Mesothelial cell of epicardium (in vitro differentiated cells): ENCODE measurements at places on chromosomes 6 and 20.

DNA sequence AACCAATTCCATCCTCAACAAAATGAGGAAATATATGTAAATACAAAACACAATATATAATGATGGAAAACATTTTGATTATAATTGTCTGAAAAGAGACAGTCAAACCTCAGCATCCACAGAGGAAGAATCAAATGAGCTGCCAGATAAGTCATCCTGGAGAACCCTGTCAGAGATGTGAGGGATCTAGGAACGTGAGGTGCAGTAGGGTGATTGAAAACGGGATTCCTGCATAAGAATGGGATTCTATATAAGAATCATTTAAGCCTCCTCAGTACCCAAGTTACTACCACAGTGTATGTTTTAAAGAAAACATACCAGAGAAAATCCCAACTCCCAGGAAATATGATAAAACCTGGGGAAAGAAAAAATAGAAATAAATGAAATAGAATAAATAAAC lies 690.5 kb downstream of the FRK start:
- no peak for DNase-seq

- DNase-seq: no peak
Measured at GRCh38 chr6:105087571-105088211, 92.1 kb downstream of the POPDC3 start.

DNA sequence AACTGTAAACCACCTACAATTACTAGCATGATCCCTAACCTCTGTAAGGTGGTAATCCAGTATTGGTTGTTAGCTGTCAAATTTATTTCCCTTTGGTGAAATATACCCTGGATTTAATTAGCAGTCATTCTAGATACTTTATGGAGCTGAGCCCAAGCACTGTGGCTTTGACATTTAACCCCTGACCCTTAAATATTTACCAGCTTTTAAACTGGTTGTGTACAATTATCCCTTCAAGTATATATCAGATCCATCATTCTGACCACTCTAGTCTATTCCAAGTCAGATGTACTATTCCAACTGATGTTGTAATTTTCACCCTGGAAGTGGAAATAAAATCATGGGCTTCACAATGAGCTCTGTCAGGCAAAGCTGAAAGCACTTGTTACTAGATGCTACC lies 229.6 kb downstream of the FOXC1 start:
- DNase-seq: no peak

DNA sequence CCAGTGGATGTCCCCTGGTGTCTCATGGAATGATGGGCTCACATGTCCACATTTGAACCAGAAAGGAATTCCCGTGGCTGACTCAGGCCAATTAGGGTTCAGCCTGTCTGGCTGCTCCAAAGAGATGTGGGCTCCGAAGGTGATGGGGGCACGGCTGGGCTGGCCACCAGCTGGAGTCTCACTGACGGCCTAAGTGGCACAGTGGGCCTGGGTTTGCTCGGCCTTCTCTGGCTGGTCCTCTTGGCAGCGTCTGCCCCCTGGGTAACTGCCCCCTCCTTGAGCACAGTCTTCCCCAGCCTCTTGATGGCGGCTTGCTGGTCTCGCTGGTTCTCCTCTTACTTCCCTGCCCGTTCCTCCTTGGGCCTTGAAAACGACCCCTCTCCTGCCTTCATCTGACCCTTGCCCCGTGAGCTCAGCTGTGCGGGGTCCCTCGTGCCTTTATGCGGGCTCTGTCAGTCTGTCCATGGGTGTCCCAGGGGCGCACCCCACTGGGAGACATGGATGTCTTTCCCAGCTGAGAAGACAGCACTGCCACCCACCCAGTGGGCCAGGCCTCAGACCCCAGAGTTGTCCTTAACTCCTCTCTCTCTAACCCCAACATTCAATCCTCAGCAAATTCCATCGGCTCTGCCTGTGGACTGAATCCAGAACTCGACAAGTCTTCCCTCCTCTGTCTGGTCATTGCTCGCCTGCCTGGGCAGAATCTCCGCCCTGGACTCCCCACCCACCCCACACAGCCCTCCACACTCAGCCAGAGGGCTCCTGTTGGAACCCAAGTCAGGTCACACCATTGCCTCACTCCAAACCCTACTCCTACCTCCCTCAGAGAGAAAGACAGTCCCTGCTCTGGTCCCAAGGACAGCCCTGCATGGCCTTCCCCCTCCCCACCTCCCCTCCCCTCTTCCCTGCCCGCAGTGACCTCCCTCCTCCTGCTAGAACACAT lies 78.7 kb downstream of the CEBPB start:
- no peak for DNase-seq

DNA sequence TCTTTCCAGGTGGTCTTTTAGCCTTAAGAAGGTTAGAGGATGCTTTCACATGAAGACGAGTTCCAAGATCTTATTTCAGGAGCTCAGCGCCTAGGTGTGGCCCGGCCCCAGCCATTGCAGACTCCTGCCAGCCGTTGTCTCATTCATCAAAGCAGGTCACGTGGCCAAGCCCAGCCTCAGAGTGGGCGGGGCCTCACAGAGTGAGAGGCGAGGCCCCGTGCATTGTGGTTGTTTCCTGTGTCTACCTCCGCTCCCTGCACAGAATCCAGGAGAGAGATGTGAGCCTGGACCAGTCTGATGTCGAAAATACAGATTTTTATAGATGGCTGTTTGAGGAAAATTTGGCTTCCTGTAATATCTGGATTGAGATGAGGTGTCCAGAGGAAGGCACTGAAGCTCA lies 49.2 kb upstream of the CST5 start:
- no peak for DNase-seq

DNA sequence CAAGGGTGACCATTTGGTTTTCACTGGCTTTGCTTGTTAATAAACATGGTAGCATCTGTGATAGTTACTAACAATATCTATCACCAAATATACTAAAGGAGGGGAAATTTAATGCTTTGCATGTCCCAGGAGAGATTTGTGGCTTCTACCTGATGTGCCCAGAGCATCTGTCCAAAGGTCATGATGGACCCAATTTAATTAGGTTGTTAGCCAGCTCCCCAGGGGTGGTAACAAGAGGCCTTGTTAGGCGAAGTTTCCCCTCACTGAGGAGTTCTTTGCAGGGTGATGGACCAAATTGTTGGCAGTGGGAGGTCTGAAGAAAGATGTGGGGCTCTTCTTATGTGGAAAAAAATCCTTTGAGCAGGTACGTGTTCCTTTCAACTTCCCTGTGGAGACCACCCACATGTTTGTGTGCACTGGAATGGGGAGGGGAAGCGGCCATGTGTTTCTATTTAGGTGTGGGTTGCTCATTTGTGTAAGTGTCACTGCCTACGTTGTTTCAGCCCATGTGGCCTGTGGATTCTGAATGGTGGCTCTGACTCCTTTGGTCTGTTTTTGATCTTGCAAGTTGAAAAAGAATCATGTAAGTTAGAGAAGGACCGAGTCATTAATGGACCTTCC lies 137.6 kb downstream of the CLIC5 start:
- no peak for DNase-seq

- DNase-seq: peak; percentile 73
Measured at GRCh38 chr6:136550330-136551071, at the start of gene MAP7. TSS of gene MAP7 (minus strand) at chr6:136550422. CDS start at chr6:136550408, 14 bp downstream.

DNA sequence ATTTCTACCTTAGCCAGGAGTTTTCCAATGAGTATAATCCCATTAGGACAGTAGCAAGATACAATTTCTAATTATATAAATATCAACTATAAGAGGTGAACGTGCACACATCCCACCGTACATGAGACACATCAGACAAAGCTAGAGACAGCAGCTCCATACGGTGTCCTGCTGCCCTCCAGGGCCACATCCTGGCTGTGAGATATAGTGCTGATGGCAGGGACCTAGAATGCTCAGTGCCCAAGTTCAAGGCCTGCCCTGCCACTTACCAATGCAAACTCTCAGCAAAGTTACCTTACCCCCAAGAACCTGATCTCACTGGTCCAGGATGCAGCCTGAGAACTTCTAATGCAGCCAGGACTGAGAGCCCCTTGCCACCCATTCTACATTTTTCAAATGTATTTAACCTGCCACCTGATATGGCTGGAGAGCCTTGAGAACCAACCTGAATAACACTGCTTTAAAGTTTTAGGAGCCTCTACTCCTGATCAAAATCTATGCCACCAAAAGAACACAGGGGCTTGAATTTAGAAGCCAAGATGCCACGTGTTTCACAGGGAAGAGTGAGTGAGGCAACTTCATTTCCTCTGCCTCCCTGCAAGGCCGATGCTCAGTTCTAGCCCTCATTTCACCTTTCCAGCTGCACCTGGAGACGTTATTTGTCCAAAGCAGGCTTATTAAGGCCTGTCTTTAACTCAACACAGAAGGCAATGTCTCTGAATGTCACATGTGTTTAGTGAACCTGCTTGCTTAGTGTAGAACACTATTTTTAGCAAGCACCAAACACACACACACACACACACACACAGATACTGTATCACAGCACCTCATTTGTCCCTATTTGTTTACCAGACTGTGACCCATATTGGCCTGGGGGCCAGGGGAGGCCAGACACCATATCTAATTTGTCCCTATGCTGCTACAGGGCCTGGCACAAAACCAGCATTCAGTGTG lies 6.1 kb downstream of the NFATC2 start:
- no peak for DNase-seq

DNA sequence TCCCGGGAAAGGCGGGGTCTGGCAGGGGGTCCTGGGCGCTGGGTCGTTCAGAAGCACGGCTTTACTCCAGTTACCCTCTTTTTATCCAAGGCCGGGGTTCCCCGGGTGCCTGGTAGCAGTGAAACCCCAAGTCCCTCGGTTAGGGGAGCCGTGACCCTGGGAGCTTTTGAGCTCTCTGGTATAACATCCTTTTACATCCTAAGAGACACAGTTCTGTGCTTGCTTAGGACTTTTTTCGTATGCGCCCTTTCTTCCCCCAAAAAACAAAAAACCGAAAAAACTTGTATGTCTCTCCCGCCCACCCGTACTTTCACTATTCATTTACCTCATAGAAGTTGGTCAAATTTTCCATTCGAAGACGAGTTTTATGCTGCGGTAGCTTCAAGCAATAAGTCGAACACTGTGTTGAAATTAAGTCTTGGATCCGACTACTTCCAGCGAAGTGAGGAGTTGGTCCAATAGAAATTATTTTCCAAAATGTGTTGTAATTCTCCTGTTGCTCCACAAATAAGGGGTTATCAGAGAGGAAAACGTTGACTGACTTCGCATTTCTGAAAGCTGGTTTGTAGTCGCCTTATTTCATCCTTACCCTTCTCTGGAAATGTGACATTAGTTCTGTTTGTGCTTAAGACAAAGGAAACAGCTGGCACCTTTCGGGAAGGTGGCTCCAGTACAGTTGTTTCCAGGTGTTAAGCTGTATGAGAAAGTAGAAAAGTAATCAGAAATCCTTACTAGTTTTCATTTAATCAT lies 816 bp upstream of the MAN1A1 start:
- no peak for DNase-seq

DNA sequence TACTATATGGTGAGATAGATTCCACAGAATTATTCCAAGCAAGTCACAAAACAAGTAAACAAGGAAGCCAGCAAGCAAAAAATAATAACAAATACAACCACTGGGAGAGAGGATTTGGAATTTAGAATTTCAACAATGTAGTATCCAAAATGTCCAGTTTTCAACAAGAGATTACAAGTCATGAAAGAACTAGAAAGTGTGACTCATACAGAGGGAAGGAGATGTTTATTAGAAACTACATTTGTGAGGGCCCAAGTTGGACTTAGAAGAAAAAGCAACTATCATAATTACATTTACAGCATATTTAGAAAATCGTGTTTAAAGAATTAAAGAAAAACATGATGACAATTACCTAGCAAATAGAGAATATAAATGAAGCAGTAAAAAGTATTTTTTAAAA lies 494.6 kb upstream of the ID4 start:
- DNase-seq: no peak

DNA sequence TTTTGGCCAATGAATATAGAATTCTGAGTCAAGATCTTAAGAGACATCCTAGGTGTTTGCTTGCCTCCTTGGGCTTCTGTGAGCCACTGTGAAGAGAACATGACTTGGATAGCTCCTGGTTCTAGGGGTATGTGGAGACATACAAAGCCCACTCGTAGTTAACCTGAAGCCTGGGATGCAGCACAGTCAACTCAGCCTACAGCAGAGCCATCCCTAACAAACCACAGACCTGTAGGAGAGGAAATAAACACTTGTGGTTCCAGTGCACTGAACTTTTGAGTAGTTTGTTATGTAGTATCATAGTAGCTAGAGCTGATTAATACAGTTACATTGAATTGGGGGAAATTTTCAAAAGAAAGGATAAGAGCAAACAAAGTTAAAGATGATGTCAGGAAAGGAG lies 474.4 kb upstream of the HSF2 start:
- no peak for DNase-seq

DNA sequence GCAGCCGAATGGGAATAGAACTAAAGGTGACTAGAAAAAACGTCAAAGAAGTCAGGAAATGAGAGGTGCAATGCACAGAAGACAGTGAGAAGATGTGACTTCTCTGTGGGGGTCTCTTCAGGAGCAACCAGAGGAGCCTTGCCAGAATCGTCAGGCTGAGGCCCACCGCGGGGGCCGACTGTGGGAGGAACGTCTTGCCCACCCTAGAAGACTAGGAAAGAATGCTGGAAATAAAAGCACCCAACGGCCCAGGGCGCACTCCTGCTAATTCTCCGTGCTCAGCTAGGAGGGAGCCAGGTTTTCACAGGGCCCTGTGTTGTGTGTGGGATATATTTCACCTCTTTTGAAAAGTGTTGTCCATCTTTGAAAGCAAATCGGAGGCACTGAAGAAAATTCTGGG lies 129.2 kb downstream of the SMOC2 start:
- no peak for DNase-seq

GRCh38 chr6:45483501-45483900 lies 105.8 kb upstream of the SUPT3H start:
- no peak for DNase-seq

DNA sequence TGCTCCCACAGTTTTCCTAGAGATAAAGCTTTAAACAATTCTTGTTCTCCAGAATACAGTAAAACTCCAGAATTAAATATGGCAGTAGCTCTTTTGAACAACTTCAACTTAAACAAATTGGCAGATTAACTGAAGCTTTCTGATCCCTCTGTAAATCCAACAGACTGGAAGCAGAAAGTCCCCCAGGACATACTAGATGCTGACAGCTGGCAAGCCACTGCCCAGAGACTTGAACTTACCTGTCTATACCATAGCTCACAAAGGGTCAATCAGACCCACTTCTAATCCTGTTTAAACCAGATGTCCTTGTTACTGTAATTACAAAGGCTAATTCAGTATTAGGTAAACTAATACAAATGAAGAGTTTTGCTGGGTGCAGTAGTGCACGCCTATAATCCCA lies 12.3 kb downstream of the GPLD1 start:
- DNase-seq: no peak

- DNase-seq: no peak
Measured at GRCh38 chr6:39369987-39370386, 47.5 kb upstream of the KCNK16 start.

GRCh38 chr6:131950767-131951575 lies at the start of gene CCN2:
TSS of gene CCN2 (minus strand) at chr6:131951372. CDS start at chr6:131951172, 200 bp downstream.
- peak; percentile 66 for DNase-seq

GRCh38 chr6:33015798-33016197 lies 6.4 kb upstream of the HLA-DOA start:
- DNase-seq: no peak

GRCh38 chr20:53767206-53767930 lies 173.7 kb upstream of the ZNF217 start:
- DNase-seq: no peak
